Kasumi-1 (cell line): ENCODE measurements at places on chromosomes 2 and 18.

- DNase-seq, result no peak
Observed at GRCh38 chr2:224042191-224042696, 3.2 kb upstream of the SERPINE2 start.

DNA sequence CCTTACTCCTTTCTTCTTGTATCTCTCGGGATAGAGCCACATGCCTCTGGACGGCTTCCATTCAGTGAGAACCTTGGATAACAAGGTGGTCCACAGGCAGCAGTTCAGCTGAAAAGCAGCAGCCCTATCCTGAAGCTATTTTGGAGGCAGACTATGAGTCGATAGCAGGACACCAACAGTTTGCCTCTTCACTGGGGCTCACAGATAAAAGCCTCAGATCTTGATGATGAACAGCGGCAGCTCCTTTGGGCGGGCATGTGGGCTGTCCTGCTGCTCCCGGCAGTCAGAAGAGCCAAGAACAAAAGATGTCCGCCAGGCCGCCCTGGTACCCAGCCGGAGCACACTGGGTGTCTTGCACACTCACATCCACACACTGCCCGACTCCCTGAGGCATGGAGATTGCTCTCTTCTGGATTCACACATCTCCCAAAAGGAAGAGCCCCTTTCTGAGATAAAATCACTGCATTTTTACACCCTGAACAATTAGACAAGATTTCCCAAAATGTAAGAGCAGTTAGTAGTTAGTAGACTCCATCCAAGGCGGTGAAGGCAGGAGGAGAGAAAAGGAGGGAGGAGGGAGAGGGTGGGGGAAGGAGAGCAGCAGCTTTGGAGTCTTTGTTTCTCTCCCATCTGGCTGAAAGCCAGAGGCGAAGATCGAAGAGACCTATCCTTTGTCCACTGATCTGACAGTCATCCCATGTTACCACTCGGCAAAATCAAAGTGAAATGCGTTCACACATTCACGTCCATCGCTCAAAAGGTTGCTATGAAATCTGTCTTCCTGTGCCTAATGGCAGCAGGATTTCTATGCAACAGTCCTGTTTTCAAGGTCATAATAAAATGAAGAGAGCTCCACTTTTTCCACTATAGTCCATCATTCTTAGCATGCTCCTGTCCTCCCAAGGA, 90.1 kb upstream of the KLF7 start:
- no peak for DNase-seq

GRCh38 chr2:228700638-228701037, 519.2 kb upstream of the SPHKAP start:
- no peak for DNase-seq

DNA sequence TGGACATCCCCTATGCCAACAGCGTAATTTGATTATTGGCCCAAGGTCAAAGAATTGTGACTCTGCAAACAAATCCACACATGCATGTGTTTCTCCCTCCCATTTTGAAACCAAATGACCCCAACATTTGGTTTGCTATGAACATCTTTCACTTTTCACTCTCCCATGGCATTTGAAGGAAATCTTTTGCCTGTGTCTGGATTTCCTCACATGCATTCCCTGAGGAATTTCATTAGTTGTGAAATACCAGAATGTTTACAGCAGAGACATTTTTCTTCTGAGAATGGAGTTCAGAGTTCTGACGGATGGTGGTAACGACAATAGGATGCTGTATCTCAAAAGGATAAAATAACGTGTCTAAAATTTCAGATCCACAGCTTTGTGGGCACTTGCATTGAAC, 60.3 kb upstream of the LMAN1 start:
- no peak for DNase-seq

- no peak for DNase-seq
Observed at GRCh38 chr2:38659115-38659514, 6.8 kb upstream of the GALM start.

- no peak for DNase-seq
Observed at GRCh38 chr2:237408335-237409000, 5.5 kb downstream of the COL6A3 start.

DNA sequence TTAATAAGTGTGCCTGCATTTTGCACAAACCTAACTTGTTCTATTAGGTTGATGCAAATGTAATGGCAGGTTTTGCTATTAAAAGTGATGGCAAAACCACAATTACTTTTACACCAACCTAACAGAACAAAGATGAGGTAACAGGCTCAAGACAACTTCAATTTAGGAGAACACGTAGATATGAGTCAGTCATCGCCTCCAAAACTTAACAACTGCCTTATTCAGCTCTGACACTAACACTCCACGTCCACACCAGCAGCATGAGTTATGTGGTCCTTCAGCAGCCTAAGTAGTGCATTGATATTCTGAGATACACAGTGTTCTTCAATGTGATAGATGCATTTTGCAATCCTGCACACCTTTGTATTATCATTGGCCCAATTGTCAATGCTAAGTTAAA, 1175.1 kb upstream of the ACVR2A start:
- no peak for DNase-seq

DNA sequence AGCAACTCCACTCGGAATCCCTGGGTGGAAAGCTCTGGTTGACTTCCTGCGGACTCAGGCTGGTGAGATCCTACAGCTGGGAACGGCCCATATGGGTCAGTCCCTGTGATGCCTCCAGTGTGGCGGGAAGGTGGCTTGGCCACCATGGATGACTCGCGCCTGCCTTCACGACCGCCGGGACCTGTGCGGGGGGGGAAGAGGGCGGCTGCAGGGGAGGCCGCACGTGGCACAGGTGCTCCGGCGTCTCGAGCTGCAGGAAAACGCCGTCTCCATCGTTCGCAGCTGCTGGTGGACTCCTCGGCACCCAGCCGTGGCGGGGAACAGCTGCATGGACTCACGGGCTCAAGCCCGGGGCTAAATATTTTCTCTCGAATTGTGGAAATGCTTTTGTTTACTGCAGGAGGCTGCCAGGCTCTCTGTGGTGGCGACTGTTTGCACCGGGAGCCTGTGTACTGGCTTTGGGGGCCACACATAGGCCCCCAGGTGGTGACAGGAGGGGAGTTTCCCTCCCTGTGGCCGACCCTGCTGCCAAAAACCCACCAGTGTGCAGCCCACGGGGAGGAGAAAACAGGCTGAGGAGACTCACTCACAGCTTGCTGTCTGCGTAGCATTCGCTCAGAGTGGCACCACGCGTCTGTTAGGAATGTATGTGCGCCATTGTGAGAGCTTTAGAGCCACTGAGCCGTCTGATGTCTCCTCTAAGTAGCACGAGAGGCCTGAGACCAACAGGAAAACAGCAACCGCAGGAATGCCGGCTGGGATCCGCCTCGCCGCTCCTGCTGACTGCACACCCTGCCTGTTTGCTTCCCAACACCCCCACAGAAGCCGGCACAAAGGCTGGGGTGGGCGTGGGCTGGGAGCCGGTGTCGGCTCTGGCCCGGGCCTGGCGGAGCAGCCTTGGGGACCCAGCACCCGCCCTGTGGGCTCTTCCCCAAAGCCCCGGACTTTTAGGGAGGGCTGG, 89.2 kb downstream of the NFATC1 start:
- peak; percentile 14 for DNase-seq

DNA sequence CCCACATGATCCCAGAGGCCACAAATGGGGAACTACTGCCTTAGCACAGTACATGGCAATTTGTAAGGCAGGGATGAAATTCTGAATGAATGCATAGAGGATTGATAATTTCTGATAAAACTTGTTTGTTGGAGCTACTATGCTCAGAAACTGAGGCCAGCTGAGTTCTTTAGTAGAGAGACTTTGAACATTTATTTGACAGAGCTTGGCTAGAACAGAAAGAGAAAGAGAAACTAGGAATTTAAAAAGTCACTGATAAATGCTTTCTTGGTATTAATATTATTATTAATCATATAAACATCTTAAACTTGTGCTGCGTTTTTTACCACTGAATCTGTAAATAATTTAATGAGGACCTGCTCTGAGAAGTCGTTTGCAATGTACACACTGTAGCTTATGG, 923.7 kb upstream of the CNTNAP5 start:
- DNase-seq, result no peak

DNA sequence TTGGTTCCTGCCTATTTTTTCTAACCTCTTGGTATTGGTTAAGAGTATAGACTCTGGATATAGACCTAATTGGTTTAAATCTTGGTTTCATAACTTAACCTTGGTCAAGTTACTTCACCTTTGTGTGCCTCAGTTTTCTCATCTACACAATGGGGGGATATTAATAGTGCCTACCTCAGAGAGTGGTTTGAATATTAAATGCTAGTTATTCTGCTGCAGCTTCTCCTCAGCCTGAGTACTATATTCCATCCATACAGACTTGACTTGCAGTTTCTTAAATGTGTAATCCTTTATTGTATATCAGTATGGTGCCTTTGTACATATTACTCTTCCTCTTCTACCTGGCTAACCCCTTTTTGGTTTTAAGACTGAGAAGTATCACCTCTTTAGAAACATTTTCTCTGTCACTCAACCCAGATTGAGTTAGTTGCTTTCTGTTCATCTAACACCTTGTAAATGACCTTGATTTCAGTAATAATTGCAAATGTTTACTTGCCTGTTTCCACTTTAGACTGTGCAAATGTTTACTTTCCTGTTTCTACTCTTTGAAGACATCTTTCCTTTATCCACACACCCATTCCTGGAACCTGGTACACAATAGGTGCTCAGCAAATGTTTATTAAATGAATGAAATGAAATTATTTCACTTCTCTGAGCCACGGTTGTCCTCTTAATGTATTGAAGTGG, 6.6 kb downstream of the ACVR2A start:
- no peak for DNase-seq

GRCh38 chr2:144798989-144799388, 279.1 kb upstream of the ZEB2 start:
- DNase-seq, result no peak

GRCh38 chr2:73175663-73176204, 26.6 kb upstream of the NOTO start:
- DNase-seq, result peak; percentile 42

GRCh38 chr18:75521816-75522215, 94.3 kb upstream of the SMIM21 start:
- no peak for DNase-seq

- DNase-seq, result no peak
Observed at GRCh38 chr2:41847744-41848441, 199.9 kb upstream of the PKDCC start.

DNA sequence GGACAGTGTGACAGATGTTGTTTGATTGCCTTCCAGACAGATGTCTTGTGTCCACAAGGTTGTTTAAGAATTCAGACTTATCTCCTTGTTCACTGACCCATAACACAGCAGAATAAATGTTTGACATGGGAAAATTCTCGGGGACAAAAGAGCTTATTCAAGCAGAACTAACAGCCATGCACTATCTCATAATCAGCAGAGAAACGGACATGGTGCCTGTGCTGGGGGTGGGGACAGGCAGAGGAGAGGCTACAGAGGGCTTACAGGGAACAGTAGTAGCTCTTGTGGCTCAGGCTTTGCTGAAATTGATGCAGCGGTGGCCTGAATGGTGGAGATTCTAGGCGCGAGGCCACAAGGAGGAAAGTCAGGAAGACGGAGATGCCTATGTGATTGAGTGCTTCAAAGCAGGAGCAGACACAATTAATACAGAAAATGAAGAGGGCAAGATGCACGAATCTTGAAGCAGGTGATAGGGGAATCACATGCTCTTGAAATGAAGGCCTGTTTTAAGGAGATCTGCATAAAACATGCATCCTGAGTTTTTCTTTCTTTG, 62.0 kb upstream of the CAB39 start:
- DNase-seq, result no peak
